ENCODE measurements at places on chromosomes 3 and 15. TPM values are rescaled to one million over a fixed set of nuclear protein-coding genes. Genes with fewer than 3 reads are reported as not detected.

Gene LRRIQ4
- total RNA-seq, result not detected

DNA sequence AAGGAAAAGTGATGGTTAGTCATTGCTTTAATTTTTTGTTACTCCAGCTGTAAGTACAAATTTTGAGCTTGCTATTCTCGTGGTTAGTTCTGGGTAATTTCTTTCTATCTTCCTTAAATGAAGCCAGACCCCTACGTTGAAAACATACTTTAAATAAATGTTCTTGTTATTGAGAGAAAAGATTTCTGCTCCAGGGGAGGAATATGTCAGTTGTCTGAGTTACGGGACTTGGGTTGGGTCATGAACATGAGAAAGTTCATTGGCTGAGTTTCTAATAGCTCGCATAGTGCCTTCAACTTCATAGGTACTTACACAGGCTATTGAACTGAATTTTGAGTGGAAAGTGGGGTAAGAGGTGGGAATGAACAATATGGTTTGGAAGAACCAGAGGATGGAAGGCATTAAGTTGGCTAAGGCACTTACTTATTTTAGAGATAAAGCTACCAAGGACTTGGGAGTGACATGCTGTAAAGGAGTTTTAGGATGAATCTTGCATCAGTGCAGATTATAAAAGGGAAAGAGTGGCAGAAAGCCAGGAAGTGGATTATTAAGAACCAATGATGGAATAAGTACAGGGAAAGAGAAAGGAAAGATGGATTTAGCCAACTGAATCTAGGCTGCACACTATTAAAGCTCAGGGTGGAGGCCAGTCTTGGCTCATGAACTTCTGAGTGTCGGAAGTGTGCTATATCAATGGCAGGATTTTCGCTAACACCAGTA is 1.4 kb downstream of the RPSA start:
- no peak for DNase-seq

GRCh38 chr3:77319711-77320110 is 279.8 kb downstream of the ROBO2 start:
- no peak for DNase-seq

DNA sequence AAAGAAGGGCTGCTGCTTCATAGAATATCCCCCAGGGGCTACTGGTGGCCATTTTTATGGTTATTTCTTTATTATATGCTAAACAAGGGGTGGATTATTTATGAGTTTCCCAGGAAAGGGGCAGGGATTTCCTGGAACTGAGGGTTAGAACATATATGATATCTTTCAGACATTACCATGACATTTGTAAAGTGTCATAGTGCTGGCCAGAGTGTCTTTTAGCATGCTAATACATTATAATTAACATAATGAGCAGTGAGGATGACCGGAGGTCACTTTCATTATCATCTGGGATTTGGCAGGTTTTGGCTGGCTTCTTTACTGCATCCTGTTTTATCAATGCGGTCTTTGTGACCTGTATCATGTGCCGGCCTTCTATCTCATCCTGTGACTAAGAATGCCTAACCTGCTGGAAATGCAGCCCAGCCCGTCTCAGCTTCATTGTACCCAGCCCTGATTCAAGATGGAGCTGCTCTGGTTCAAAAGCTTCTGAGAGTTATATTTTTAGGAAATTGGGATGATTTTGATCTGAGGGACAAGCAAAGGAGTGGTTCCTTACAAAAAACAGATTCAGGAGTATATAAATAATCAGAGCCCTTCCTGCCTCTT is 9.1 kb upstream of the ZBTB20 start:
- DNase-seq, result no peak

GRCh38 chr3:45987368-45988291 is 8.0 kb downstream of the FYCO1 start:
- DNase-seq, result no peak

DNA sequence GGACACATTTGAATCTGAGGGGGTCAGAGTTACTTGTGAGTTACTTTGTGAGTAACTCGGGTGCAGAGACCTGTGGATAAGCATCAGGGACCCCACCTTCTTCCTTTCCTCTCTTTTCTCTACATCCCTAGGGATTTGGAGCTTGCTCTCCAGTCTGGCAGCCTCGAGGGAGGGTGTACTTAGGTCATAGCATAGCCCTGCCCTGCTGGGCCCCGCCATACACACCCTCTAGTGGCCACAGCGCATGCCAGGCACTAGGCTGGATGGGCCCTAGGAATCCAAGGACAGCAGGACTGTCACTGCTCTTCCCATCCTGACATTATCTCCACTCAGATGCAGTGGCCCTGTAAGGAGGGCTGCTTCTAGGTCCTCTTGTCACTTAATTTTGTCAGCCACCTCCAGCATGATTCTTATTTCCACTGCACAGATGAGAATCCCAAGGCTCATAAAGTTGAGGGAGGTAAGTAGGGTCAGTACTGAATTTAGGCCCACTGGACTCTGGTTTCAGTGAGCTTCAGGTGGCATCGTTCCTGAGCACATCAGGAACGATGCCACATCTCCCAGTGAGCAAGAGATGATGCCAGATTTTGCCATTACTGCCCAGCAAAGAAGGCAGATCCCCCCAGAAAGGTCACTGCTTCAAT is 3.6 kb upstream of the SMAD6 start:
- DNase-seq, result peak; percentile 76

Gene TMEM212
- not detected for total RNA-seq

DNA sequence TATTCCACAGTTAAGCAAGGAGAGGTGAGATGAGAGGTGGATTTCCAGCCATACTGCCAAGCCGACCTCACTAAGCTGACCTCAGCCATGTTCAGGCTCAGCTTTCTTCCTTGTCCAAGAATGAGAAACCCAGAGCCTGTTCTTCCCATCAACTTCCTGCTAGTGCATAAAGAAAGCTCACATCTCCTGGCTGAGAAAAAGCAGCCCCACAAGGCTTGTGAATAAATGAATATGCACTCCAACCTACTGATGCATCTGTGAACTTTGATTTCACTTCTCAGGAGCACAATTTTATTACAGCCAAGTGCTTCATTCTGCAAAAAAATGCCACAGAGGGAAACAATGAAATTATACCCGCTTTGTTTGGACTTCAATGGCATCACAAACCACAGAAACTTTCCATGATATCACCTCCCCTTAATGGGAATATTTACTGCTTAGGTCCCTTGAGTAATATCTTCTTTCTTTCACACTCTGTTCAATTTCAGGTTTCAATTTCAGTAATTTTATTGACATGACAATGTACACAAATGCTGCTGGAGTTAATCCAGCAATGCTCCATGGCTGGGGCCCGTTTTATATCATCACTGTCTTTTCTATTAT is 437.0 kb upstream of the PPP2R3A start:
- no peak for DNase-seq

DNA sequence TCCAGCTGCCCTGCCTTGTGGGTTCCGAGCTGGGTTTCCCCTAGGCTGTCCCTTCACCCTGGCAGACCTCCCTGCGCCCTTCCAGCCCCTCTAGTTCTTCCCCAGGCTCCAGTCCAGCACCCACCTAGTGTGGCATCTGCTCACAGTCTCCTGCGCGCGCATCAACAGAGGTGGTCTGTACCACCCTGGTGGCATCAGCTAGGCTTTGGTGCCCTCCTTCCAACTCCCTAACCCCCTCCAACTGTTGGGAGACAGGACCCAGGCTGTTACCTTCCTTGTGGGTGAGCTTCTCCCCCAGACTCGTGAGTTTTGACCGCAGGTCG is 8.0 kb downstream of the CALML4 start:
- DNase-seq, result no peak

- no peak for DNase-seq
Observed at GRCh38 chr15:43441316-43441715, 51.6 kb downstream of the TP53BP1 start.

GRCh38 chr15:62164014-62164395 is 1.1 kb downstream of the C2CD4B start:
- DNase-seq, result peak; percentile 14

Gene TMCO5A
- total RNA-seq, result not detected

GRCh38 chr15:25710184-25710583 is 152.9 kb downstream of the ATP10A start:
- peak; percentile 15 for DNase-seq

GRCh38 chr3:178777718-178778411 is 241.6 kb downstream of the KCNMB2 start:
- DNase-seq, result no peak

Gene CSTA
- total RNA-seq, result 1.4 TPM
